ENCODE measurements at places on chromosomes 5 and 9.

DNA sequence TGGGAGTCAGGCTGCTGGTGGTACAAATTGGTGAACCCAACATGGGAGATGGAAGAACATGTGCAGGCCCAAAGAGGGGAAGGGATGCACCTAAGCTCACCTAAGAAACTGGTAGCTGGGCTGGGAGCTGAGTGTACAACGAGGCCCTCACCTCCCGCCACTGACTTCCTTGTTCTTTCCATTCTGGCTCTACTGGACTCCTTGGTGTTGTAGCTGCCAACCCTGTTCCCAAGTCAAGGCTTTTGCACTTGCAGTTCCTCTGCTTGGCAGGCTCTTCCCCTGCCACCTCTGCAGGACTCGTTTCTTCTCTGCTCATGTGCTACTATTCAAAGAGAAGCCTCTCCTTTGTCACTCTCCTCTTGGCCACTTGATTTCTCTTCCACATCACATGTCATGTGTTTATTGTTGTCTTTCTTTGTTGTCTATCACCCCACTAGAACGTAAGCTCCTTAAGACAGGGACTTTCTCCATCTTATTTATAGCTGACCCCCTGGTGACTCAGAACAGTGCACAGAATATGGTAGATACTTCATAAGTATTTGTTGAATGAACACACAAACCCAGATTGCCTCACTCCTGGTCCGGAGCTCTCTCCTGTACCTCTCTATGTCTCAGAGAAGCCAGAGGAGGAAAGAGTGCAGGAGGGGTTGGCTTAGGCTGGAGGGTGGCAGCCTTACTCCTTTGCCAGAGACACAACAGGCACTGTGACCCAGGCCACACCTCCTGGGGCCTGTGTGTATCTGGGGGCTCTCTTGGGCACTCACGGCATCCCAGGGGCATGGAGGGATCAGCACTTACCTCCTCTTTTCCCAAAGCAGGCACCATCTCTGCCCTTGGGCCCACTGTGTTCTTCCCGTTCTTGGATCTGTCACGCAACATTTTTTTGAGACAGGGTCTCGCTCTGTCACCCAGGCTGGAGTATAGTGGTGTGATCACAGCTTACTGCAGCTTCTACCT is 5.2 kb upstream of the SPINK4 start:
- DNase-seq = no peak

DNA sequence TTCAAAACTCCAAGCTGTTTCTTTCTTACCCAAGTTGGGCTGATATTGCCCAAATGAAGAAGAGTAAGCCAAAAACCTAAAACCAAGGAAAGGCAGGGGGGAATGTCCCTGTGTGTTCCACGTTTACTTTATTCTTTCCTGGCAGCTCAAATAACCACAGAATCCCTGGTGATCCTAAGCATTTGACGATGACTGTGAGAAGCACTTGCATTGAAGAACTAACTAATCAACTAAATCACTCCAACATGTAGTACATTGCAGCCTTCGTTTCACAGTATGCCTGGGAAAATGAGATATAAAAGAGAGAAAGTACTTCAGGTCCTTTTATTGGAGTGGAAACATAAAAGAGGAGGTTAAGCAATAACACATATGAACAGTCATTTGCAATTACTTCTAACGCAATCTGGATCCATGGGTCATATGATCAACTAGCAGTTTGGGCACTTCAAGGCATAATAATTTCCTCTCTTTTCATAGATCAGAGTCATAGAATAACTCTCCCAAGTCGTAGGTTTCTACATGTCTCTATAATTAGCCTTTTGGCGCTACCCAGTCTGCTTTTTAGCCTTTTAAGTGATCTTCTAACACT is 338.4 kb downstream of the TMEM167A start:
- no peak for DNase-seq

DNA sequence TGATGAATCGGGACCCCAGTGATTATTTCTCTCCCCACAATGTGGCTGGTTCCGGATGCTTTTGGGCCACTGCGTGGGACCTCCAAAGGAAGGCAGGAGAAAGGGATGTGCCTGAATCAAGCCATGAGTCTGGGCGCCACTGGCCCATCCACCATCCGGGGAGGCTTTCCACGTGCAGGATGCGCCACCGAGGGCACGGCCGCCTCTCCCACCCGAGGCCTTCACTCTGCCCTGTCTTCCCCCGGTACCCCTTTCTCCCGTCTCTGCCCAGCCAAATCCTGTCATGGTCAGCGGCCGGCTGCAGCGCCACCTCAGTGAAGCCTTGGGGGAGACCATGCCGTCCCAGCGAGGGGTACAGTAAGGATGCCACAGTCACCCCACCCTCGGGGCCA is 43.9 kb upstream of the GRHPR start:
- no peak for DNase-seq

DNA sequence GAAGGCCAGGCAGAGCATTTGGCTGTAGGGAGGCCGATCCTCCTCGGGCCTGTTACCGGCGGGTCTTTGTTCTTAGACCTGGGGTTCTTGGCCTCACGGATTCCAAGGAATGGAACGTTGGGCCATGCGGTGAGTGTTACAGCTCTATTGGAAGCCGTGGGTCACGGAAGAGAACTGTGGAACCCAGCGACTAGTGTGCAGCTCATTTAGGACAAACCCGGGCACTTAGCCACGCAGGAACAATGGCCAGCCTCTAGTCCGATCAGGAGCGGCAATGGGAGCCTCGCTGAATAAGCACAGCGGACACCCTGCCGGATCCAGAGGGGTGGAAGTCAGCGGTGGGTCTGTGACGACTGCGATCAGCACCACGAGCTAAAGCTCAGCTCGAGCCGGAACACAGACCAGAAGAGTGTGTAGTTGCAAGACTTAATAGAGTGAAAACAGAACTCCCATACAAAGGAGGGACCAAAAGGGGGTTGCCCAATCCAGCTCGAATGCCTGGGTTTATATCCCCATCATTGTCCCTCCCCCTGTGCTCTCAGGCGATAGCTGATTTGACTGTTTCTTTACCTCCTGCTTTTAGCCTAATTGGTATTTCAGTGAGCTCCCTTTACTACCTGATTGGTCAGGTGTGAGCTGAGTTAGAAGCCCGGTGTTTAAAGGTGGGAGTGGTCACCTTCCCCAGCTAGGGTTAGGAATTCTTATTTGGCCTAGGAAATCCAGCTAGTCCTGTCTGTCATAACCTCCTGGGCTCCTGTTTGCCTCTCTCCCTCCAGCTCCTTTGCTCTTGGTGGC is 53.7 kb upstream of the RPL26L1 start:
- DNase-seq = no peak

- no peak for DNase-seq
These were observed 41.5 kb upstream of the LARP1 start for GRCh38 chr5:154713615-154714125.

DNA sequence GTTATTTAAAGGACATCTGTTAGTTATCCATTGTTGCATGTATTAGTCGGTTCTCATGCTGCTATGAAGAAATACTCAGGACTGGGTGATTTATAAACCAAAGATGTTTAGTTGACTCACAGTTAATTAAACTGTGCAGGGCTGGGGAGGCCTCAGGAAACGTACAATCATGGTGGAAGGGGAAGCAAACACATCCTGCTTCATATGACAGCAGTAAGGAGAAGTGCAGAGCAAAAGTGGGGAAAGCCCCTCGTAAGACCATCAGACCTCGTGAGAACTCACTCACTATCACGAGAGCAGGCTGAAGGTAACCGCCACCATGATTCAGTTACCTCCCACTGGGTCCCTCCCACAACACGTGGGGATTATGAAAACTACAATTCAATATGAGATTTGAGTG is 2064.1 kb downstream of the MAT2B start:
- DNase-seq = no peak

GRCh38 chr5:36277521-36278176 is 24.1 kb downstream of the RANBP3L start:
- DNase-seq = no peak

- no peak for DNase-seq
These were observed 52.3 kb downstream of the WDR36 start for GRCh38 chr5:111144352-111144930.

DNA sequence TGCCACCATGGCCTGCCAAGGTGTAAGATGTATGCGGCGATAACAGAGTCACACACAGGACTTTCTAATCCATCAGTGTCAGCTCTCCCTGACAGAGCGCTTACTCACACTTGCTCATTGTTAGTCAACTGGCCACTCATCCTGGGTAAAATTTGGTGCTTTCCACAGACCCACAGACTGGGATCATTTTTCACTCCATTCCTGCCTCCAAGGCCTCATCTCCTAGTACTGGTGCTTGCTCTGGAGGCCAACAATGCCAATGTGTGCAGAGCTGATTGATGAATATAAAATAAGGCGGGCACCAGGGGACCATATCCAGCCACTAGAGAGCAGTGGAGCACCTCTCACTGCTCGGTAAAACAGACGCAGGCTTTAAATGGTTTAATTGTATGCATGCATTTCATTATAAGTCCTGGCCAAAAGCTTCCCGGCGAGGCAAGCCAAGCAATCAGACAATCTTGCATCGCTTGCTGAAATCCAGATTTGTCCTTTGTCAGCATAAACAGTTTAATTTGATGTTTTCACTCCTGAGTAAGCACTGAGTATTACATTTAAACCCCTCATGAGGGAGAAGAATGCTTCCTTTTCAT is 22.3 kb downstream of the PSMB7 start:
- no peak for DNase-seq

DNA sequence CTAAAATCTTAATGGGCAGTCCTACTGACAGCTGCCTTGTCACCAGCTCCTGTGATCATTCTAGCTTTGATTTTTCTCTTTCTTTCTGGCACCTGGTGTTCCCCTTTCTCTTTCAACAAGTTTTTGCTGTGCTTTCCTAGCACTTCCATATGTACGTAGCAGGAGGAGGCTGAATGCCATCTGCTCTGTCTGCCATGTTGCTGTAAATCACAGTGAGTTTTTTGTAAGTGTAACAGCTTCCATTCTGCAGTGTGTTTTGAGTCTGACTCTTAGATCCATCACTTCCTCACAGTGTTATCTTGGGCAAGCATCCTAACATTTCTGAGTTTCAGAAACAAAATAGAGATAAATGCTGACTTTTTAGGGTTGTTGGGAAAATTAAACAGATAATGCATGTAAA is 247.9 kb downstream of the DOCK8 start:
- DNase-seq = no peak

GRCh38 chr5:119811458-119811857 is 182.1 kb downstream of the FAM170A start:
- DNase-seq = no peak

DNA sequence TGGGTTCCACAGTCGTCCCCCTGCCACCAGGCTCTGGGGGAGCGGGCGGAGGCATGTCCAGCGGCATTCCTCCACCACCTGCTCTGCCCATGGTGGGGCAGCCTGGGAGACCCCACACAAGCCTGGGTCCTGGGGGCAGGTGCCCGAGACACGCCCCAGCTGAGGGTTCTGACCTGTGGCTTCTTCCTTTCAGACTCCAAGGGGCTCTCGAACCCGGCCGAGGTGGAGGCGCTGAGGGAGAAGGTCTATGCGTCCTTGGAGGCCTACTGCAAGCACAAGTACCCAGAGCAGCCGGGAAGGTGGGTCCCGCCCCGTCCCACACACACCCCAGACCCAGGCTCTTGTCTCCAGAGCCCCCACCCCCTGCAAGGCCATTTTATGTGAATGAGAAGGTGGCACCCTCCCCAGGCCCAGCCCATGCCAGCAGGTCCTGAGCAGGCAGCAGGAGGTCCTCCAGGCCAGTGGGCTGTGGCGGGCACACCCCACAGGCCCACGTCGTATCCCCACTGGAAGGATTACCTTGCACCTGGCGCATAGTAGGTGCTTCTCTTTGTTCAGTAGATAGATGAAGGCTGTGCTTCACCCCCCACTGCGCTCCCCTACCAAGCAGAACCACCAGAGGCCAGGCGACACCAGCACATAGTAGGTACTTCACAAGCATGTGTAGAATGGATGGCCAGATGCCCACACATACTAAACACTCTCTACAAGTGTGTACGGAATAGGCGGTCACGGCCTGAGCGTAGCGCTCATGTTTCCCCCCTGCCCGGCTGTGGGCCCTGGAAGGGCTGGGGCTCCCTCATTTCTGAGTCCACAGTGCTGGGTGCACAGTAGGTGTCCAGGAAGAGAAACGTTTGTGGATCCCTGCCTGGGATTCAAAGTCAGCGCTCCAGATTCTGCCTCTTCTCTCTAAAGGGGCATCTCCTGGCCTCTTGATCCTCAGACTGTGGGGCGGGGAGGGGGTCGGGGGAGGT is 107.9 kb downstream of the RXRA start:
- DNase-seq = no peak

GRCh38 chr5:35129921-35130485 is 82.3 kb upstream of the AGXT2 start:
- DNase-seq = no peak

DNA sequence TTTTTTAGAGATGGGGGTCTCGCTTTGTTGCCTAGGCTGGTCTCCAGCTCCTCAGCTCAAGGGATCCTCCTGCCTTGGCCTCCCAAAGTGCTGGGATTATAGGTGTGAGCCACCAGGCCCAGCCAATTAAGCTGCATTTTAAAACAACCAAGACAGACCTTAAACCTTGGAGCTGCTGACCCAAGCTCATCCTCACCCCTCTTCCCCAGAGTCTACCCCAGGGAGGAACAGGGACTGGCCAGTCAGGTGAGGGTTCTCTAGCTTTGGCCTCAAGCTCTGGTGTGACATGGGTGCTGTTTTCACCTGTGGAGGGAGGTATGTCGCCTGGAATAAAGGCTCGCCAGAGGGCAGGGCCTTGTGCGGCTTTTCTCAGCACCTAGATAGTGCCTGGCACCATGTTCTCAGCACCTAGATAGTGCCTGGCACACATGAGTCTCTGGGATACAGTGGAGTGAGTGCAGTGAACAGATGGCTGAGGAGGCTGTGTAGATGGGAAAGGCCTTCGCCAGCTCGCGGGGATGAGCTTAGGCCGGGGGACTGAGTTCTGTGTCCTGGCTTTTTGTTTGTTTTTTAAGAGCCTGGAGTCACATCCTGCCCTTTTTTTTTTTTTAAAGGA is 7.4 kb downstream of the CDK9 start:
- no peak for DNase-seq

GRCh38 chr9:113888976-113889375 is 12.9 kb downstream of the ZNF618 start:
- no peak for DNase-seq

- no peak for DNase-seq
These were observed 38.1 kb downstream of the LPAR1 start for GRCh38 chr9:111000202-111000601.

DNA sequence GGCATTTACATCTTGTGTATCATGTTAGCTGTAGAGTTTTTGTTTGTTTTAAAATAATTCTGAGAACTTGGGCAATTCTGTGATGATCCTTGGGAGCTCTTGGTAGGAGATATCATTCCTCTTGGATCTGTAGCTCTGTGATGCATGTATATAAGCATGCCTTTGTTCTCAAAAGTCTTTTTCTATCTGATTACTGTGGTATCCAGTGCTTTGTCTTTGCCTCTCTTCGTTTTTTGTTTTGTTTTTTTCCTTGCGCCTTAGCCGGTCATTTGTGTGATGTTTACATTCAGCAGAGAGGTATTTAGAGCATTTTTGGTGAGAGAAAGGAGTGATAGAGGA is 110.0 kb downstream of the PAM start:
- DNase-seq = no peak

GRCh38 chr9:117103438-117104110 is 311.3 kb downstream of the ASTN2 start:
- DNase-seq = no peak

- peak; percentile 35 for DNase-seq
These were observed 535 bp downstream of the RFX3 start for GRCh38 chr9:3525096-3525835.
